ENCODE measurements at places on chromosomes 4 and X.

GRCh38 chrX:96611619-96612362, 72.9 kb upstream of the DIAPH2 start:
- no peak for DNase-seq

- DNase-seq, result no peak
Measured at GRCh38 chr4:89492581-89493071, 185.0 kb upstream of the GPRIN3 start.

GRCh38 chrX:15072880-15073279, 197.0 kb downstream of the ASB9 start:
- no peak for DNase-seq

- no peak for DNase-seq
Measured at GRCh38 chr4:123365412-123365811, 31.2 kb upstream of the SPRY1 start.

- no peak for DNase-seq
Measured at GRCh38 chr4:141153751-141154510, 20.7 kb upstream of the RNF150 start.

GRCh38 chr4:1540601-1541375, 134.5 kb upstream of the NKX1-1 start:
- no peak for DNase-seq

DNA sequence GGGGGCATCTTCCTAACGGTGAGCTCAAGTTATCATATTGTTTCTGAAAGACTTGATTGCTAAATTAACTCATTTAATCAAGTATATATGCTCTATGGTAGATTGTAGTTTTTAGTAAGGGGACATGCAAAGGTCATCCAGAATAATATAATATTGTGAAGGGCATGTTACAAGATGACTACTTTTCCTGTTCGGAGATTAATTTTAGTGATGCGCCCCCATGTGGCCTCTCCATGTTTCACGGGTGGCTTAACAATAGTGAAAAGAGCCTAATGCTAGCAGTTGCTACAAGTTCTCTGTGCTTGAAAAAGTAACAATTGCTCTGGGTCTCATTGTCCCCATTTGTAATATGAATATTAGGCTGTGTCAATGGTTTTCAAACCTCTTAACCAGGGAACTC, 12.2 kb downstream of the SMPX start:
- DNase-seq, result peak; percentile 8

DNA sequence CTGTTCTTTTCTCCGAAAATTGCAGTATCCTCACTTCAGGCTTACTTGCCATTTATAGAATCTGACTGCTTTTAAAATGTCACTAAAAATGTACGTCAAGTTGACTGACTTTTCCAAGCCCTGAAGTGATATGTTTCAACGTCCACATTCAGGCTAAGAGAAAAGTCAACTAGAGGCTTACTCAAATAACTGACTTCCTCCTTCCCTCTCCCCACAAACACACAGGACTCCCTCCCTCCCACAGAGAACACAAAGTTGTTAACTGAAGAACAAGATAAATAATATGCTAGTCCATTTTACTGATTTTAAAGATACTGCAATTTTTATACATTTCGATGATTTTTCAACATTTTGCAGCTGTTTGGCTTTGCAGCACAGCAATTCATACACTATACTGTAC, 13.8 kb upstream of the CDKL2 start:
- no peak for DNase-seq

- DNase-seq, result no peak
Measured at GRCh38 chr4:186019269-186019668, 49.7 kb upstream of the TLR3 start.

DNA sequence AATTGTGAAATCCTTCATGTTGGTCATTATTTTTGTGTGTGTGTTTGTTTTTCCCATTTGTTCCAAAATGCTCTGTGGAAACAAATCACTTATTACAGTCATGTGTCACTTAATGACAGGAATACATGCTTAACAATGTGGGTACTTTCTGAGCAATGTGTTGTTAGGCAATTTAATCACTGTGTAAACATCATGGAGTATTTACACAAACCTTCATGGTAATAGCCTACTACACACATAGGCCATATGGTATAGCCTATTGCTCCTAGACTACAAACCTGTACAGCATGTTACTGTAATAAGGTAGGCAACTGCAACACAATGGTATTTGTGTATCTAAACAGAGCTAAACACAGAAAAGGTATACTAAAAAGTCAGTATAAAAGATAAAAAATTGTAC, 388.9 kb upstream of the PPP1R2C start:
- no peak for DNase-seq

DNA sequence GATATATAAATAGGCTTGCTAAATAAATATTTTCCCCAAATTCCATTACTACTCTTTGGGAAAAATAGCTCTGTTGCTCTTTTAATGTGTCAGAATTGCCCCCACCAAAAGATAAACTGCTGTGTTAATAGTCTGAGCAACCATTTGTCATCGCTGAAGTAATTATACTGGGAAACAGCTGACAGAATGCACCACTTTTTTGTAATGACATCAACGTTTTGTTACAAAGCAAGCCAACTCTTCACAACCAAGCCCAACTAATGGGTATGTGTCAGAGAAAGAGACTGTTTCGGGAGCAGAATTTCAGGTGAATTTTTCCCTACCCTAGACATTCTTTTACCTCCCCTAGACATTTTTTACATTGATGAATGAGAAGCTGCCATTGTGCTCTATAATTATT, 405.0 kb upstream of the MAGEB18 start:
- DNase-seq, result no peak

- no peak for DNase-seq
Measured at GRCh38 chr4:139668036-139668435, 2.4 kb downstream of the MGST2 start.

- DNase-seq, result no peak
Measured at GRCh38 chr4:113457886-113458285, 303.7 kb downstream of the CAMK2D start.

DNA sequence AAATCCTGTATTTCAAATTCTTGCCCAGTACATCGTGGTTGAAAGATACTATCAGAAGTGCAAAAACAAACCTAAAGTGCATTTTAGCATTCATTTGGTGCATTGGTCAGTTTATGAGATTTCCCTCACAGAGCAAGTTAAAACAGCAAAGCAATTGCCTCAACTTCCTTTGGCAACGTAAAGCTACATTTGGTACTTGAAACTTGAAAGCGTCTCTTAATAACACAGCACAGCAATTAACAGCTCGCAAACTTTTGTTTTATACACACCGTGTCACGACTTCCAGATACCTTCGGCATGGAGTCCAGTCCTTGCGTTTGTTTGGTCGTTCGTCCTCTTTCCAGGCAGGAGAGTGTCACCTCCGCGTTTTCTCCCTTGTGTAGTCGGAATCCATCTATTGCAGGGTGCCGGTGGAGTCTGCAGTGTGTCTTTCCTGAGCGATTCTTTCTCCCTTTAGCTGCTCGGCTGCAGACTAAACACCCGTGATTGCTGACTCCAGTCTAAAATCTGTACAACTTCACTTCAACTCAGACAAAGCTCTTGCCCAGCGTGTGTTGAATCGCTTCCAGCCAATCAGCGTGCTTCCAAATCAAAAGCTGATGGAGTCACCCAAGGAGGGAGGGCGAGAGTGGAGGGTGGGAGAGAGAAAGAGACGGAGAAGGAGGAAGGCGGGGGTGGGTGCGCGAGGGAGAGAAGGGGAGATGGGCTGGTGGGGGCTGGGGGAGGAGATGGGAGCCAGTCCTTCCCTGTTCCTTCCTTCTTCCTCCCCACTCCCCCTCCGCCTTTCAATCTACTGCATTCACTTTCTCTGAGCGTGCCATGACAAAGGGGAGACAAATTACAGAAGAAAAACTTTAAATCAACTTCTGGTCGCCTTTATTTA, at the start of gene PCDH18:
Gene PCDH18, minus strand, starts transcription at position 509 of the 883 bp plus-strand sequence. Its CDS starts 406 bp downstream, at position 103.
- DNase-seq, result peak; percentile 62

DNA sequence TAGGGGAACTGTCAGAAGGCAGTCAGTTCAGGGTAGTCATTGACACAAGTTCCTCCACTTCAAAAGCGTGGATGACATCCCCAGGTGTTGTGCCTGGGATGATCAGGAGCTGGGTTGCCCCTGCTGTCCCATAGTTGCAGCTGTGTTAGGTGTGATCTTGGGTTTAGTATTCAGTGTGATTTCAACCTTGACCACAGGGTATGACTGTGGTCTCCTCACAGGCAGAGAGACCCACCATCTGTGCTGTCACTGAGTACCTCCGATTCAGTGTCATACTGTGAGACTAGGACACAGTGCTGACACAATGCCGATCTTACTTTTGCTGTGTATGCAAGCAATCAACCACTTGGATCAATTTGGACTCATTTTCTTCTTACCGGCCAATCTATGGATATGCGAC, 25.2 kb downstream of the FOXR2 start:
- no peak for DNase-seq

GRCh38 chr4:20288846-20289512, 37.3 kb downstream of the SLIT2 start:
- no peak for DNase-seq

GRCh38 chrX:110000847-110001713, 1.8 kb upstream of the TMEM164 start:
- DNase-seq, result no peak

DNA sequence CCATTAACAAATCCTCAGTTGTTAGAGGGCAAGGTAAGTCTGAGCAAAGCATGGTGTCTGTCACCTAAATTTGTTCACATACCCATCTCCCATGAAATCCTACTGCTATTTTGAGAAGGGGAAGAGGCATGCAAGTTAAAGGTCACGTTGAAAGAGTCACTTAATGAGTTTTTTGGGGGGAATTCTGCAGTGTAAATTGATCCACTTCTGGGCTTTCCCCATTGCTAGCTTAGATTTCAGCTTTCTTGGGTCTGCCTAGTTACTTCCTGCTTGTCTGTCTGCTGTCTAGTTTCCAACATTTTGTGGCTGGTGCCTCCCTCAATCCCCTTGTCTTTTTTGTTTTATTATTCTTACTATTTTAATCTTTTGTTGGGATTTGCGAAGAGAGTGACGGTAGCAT, 32.0 kb downstream of the CEP135 start:
- DNase-seq, result no peak

DNA sequence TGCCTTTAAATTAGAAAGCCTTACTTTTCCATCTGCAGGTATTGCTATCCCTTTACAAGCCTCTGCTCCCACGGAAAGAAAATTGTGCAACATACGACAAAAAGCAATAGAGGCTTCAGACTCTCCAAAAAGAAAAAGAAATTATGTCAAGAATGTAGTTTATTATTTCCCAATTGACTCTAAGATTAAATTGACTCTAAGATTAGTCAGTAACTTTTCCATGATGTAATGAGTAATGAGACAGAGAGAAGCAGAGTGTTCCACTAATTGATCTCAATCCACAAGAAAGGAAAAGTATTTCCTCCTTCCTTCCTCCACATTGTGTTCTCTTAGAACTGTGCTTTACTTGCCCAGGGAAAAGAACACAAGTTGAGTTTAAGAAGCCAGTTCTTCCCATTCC, 345.7 kb upstream of the HS3ST1 start:
- no peak for DNase-seq

- DNase-seq, result no peak
Measured at GRCh38 chrX:374596-374995, 12.1 kb downstream of the PPP2R3B start.

- DNase-seq, result peak; percentile 3
Measured at GRCh38 chr4:115851918-115852766, 738.7 kb upstream of the NDST4 start.

DNA sequence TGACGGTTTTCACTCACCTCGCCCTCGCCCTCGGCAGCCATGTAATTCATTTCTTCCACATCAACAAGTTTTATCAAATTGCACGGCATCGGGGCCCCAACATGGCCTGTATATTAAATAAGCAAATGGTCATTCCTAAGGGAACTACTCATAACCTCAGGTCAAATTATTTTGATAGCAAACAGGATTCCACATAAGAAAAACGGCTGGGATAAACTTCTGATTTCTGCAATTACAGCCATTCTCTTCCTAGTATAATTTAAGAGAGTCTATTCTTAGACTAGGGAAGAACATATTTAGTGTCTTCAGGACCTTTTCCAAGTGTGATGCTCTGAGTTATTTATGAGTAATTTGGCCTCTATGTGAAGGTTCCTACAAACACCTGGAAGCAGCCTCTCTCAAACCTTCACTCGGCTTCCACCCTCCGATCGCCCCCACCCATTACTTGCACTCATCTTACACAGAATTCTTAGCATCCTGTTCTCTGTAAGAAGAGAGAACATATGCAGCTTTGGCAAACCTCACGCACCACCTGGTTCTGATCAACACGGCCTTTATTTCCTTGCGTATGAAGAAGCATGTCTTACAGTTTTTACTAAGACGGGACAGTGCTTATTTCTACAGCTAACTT, 29.4 kb upstream of the CENPU start:
- DNase-seq, result no peak

- DNase-seq, result no peak
Measured at GRCh38 chr4:15550491-15550890, 80.8 kb downstream of the CC2D2A start.

DNA sequence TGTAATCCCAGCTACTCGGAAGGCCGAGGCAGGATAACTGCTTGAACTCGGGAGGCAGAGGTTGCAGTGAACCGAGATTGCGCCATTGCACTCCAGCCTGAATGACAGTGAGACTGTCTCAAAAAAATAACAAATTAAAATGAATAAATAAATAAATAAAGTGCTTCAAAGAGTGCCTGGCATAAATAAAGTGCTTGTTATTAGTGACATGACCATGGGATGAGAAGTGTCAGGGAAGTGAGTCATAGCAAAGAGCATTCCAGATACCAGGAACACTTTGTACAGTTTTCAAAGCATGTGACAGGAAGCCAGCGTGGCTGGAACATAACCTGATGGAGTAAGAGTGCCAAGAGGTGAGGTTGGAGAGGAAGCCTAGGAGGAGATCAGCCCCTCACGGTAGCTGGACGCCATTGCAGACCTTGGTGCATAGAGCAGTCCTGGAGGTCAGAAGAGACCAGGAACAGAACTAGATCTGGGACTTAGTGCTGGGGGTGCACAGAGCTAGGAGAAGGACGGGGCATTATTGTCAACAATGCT, 6.0 kb upstream of the WDR13 start:
- DNase-seq, result no peak

DNA sequence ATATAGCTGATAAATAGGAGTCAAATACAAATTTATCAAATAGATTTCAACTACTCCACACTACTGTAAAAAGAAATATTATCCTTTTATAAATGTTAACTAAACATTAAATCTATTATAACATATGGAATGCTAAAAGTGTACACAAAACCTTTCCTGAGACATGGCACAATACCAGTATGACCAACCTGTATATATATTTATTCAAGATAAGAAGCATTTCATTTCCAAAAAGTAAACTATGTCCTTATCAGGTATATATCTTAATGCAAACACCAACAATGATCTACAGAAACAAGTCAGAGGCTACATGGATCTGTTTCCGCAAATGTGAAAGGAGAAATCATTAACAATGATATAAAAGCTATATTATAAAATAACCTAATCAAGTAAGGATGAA, 37.8 kb downstream of the WNK3 start:
- DNase-seq, result no peak

- DNase-seq, result no peak
Measured at GRCh38 chrX:40945361-40945713, 139.9 kb upstream of the USP9X start.

DNA sequence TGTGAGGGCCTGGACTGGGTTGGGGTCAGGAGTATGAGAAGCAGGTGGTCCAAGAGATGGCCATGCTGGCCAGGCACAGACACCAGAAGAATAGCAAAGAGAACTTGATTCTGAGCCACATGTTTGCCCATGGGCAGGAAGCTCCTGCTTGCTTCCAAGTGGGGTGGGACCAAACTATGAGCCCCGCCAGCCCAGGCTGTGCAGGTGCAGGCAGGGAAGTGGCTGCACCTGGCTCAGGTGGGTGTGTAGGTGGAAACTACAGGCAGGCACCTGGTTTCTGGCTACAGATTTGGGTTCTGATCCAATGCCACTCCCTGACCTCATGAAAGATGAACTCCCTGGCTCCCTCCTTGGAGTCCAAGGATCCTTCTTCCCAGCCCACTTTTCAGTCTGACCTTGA, 207.9 kb upstream of the KLF3 start:
- no peak for DNase-seq
